Stimulated activated CD8-positive, alpha-beta memory T cell treated with anti-CD3 and anti-CD28 coated beads, Interleukin-4, amount 100 ng/mL, for 48 hours (primary cell): ENCODE measurements at places on chromosomes 5 and 9.
A peak's percentile ranks its signal among the peaks of the same experiment; 100 is the strongest.

DNA sequence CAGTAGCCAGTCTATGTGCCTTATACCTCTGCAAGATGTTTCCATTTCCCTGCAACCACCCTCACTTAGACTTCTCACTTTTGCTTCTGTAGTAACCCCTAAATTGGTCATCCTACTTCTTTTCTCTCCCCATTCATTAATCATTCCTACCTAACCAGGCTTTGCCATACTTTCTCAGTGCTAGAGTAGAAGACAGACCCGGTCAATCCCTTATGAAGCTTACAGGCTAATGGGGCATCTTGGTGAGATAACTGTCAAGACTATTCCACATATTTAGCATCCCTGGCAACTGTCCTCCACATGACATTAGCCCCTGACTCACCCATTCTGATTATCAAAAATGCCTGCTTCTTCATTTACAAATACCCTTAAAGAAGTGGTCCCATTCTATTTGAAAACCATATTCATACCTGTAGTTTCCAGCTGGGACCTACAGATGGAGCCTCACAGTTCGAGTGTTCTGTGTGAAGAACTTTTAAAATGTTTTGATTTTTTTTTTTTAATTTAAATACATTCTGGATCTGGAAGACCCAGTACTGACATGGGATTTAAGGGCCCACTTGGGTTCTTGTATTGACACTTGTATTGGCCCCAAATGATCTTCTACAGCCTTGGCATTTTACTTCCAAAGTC, 21.0 kb downstream of the F2RL2 start:
- no peak for DNase-seq

DNA sequence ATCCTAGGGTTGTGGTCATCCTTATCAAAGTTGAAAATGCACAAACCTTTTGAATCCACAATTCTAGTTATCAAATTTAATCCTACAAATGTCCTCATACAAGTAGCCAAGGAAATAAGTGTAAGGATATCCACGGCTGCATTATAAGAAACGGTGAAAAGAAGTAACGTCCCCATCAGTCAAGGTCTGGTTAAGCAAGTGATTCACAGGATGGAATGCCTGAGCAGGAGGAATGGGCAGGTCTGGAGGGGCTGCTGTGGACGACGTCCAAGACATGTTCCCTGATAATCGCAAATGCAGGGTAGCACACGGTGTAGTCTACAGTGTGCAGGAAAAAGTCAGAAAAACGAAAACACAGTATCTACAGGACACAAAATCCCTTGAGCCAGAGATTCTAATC, 118.6 kb downstream of the ADAMTS2 start:
- no peak for DNase-seq

GRCh38 chr9:130998597-130999244, 10.3 kb upstream of the LAMC3 start:
- DNase-seq: no peak

DNA sequence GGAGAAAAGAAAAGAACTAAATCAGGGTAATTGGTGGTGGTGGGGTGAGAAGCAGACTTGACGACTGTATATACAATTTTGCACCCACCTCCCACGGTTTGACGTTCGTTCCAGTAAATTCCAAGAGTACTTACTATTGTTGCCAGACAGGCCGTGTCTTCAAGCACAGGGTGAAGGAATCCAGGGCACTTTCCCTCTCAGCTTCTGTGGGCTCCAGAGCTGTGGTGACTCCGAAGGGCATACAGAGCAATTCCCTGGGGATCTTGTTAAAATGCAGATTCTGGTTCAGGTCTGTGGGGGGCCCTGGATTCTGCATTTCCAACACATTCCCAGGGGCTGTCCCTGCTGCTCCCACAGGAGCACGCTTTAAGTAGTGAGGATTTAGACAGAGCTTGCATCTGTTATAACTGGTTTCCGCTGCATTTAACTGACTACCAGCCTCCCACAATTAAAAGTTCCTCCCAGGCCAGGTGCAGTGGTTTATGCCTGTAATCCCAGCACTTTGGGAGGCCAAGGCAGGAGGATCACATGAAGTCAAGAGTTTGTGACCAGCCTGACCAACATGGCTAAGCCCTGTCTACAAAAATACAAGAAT, 49.3 kb upstream of the FANCC start:
- DNase-seq: no peak

DNA sequence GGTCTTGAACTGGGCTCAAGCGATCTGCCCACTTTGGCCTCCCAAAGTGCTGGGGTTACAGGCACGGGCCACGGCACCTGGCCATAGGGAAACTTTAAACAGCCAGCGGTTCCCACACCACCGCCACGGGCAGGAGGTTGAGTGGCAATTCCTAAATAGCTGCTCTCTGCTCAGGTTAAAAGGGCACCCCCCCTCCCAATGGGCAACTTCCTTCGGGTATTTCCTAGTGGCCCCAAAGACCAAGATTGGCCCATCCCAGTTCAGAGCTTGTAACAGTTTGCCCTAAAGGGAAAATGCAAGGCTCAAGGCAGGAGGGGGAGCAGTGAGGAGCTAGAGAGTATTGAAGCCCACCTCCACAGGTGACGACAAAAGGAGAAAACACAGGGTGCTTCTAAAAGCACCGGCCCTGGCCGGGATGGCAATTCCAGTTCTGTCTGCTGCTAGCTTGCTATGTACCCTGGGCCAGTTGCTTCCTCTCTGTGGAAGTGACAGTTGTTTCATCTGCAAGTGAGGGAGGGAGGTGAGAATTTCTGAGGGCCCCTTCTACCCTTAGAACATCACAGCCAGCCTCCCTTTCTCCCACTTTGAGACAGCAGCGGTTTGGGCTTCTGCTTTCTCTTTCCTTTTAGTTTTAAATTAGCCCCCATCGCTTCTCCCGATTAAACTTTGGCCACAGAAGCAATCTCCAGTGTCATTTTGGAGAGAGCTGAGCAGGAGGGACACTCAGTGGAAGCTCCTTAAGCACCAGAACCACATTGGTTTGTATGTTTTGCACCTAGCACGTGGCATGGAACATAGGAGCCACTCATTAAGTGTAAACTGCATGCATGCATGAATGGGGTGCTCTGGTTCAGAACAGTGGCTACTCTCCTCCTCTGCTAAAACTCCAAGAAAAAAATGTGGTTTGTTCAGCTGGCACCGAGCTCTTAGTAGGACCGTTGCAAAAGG, 17.3 kb upstream of the TNIP1 start:
- peak; percentile 55 for DNase-seq

GRCh38 chr5:25020454-25020853, 375.7 kb upstream of the CDH10 start:
- DNase-seq: no peak

DNA sequence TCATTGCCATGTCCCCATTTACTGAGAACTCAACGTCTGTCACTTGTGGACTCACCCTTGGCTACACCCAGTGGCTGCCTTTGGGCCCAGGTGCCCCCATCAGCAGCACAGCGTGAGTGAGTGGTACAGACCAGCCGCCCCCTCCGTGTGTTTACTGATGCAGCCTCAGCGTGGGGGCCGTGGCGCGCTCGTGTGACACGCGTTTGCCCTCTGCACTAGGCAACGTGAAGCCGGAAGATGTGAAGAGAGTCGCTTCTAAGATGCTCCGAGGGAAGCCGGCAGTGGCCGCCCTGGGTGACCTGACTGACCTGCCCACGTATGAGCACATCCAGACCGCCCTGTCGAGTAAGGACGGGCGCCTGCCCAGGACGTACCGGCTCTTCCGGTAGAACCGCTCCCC, 12.4 kb downstream of the PMPCA start:
- no peak for DNase-seq

- no peak for DNase-seq
These were observed 118.2 kb downstream of the ENTREP1 start for GRCh38 chr9:69443178-69443577.

GRCh38 chr5:34652466-34652865, 3.7 kb upstream of the RAI14 start:
- no peak for DNase-seq

GRCh38 chr5:757931-758697, 26.4 kb downstream of the ZDHHC11B start:
- peak; percentile 37 for DNase-seq

DNA sequence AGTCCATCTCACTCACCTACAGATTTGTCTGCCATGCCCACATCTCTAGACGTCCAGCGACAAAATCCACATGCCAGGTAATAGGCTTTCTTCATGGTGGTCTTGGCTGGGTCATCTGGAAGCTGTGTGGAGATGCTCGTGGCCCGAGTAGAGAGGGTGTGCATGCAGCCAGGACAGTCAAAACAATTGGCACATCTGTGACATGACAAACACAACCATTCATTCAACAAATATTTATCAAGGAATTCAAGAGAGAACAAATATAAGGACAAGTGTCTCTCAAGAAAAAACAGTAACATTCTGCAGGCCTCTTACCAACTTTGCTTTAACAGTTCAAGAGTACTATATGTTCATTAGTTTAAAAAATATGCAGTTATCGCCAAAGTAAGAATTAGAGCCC, 5.4 kb downstream of the DCTN4 start:
- no peak for DNase-seq

- no peak for DNase-seq
These were observed 37.0 kb upstream of the RANBP6 start for GRCh38 chr9:6052293-6052919.

DNA sequence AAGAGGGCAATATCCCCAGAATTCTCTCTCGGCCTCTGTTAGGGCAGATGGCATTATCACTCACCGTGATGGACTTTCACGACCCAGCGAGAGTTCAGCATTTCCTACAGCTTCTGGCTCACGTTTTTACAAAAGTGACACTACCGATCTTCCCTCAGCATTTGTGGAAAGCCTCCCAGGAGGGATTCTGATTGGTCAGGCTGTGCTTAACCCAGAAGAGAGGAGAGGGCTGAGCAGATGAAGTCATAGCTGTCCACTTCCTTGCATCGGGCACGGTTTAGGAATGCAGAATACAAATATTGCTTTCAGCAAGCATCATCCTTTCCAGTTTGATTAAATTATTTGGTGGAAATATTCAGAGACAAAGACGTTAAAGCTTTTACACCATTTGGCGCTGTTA, 277.4 kb upstream of the MSX2 start:
- DNase-seq: no peak

- peak; percentile 33 for DNase-seq
These were observed 19.8 kb downstream of the EXOSC2 start for GRCh38 chr9:130713286-130713960.
